ENCODE measurements at places on chromosomes 3 and 15.

- DNase-seq, result no peak
Measured at GRCh38 chr3:174777813-174778212, 81.3 kb upstream of the NAALADL2 start.

- DNase-seq, result no peak
Measured at GRCh38 chr15:65354835-65355172, 23.0 kb downstream of the IGDCC3 start.

DNA sequence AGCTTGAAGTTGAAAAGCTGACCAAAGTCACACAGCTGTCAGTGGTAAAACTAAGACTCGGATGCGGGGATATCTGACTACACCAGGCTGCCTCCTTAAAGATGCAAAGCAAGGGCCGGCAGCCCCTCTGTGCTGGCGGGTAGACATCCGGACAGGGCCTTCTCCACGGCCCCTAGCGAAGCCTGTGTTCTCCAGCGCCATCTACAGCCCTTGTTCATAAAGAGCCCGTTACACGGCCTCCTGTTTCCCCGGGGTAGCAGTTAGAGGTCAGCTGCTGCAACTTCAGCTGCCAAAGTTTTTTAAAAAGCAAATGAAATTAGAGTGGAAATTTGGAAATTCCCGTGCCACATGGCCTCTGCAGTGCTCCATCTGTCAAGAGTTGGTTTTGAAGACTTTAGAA, 383.0 kb downstream of the TBL1XR1 start:
- DNase-seq, result no peak

DNA sequence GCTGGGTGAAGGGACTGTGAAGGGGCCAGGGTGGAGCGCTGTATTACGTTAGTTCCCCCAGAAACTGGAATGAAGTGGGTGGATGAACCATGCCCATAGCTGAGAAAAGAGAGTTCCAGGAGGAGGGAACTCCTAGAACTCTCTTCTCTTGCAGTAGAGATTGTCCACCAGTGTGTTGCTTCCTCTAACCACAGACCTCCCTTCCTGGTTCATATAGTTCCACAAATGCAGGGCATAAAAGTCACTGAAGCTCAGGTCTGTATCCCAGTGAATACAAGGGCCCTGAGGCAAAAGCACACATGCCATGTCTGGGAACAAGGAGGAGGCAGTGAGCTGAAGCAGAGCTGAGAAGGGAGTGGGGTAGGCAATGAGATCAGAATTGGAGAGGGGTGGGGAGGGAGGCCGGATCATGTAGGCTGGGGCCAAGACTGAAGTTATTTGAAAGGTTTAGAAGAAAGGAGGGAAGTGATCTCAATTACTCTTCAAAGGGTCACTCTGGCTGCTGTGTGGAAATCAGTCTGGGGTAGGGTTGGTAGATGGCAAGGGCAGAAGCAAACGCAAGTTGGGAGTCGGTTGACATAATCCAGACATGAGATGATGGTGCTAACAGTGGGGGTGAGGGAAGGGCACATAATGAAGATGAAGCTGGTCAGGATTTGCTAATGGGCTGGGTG, 6.5 kb downstream of the A4GNT start:
- no peak for DNase-seq

GRCh38 chr15:60493166-60493565, 14.2 kb upstream of the ICE2 start:
- DNase-seq, result no peak

- DNase-seq, result no peak
Measured at GRCh38 chr3:3631114-3631513, 168.1 kb upstream of the LRRN1 start.

DNA sequence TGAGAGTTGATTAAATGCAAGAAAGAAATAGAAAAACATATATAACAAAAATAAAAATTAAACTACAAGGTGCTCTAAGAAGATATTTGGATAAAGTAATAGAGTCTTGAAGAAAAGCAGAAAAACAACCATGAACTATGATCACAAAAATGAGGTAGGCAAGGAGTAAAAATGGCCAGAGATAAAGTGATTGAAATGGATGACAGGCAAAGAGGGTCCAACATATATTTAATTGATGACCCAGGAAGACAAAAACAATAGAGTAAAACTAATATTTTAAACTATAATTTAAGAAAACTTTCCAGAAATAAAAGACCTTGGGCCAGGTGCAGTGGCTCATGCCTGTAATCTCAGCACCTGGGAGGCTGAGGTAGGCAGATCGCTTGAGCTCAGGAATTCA, 22.1 kb upstream of the WDR49 start:
- no peak for DNase-seq

DNA sequence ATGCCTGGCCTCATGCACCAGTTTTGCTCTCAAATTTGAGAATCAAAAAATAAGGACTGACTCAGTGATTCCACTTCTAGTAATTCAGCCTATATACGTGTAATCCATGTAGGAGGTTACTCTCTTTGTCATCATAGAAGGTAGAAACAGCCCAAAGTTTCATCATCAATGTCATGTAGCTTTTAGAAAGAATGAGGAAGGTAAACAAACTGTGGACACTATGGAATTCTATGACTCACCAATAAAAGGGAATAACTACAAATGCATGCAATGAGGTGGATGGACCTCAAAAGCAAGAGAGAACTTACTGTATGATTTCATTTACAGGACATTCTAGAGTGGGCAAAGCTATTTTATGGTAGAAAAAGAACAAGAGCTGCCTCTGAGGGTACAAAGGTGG, 93.2 kb upstream of the LRIG1 start:
- DNase-seq, result no peak

DNA sequence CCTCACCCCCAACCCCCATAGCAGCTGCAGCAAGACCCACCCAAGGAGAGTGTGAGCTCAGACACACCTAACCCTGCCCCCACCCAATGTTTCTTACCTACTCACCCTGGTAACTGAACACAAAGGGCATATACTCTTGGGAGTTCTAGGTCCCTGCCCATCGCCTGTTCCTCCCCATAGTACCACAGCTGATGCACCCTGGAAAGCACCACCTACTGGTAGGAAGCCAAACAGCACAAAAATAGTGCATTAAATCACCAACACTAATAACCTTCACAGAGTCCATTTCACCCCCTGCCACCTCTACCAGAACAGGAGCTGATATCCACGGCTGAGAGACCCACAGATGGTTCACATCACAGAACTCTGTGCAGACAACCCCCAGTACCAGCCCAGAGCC, 245.2 kb downstream of the EFHB start:
- no peak for DNase-seq

GRCh38 chr3:37491776-37492175, 317.4 kb upstream of the LRRFIP2 start:
- no peak for DNase-seq

DNA sequence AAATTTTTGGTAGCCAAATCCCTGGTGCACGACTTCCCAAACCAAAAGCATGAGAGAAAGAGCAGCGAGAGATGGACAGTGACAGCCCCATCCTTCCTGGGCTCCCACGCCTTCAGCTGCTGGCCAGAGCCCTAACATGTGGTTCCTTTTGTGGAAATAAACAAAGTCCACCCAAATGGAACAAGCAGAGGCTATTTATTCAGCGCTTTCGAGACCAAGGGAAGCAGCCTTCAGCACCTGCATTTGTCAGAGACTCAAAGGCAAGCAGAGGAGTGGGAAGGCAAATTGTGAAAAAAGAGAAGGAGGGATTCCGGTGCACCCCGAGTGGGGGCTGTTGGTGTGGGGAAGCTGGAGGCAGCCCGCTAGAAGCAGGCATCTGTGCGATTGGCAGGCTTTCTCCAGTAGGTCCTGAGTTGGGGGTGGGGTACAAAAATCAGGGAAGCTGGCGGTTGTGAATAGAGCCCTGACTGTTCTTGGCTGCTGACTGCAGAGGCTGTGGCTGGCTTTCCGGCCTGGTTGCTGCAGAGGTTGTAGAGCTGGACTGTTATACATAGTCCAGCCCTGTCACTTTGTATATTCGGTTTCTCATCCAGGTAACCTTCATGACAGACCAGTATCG, 427.2 kb downstream of the OCA2 start:
- DNase-seq, result no peak

GRCh38 chr3:194810076-194810475, 124.4 kb downstream of the FAM43A start:
- DNase-seq, result no peak

GRCh38 chr15:90402223-90402622, 14.2 kb downstream of the IQGAP1 start:
- no peak for DNase-seq

DNA sequence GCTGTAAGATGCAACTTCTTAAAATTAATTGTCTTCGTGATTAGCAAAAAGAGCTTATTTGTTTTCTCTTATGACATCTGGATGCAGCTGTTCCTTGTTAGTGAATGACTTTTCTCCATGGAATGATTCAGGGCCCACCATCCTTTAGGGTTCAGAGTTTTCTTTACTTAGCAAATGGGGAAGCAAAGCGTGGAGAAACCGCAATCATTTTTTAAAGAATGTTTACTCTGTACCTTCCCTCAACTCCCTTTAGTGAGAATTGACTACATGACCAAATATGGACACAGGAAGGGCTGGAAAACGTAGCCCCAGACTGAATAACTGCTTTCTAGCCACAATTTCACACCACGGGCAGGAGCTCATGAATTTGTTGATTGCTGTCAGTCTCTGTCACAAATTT, 130.1 kb downstream of the EDEM1 start:
- DNase-seq, result no peak

DNA sequence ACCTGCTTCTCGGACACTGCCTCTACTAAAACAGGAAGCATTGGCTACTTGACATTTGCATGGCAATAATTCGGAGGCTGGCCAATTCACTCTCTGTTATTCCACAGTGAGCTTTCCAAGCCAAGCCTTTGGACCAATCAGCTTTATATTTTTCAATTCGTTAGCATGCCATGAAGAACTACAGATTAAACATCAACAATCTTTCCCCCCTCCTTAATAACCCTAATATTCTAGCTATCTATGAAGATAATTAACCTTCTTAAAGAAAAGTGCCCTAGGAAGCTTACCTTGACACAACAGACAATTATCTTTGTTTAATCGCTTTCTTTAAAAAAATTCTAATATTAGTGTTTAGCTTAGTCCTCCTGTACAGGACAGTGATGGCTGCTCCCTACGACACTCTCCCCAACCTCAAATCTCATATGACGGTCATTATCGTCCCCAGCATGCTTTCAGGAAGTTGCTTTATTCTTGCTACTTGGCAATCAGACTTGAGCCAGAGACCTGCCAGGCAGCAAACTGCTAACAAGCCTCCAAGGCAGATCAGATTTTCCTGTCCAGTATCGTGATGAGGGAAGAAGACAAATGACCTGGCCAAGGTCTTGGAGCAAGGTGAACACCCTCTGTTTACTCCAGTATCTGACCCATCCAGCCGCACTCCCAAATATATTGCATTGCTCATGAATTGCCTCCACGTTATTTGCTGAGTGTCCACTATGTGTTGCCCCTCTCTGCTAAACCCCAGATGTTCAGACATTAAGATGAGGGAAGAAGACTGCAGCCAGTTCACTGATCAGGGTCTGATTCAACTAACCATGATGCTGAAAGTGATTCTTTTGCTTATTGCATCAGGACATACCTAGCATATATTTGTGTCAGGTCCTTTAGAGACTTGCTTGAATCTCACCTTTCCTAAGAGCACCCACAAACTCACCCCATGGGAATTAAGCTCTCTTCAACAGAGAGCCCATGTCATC, 68.1 kb upstream of the LPP start:
- no peak for DNase-seq

GRCh38 chr3:53750253-53751210, 95.7 kb downstream of the CHDH start:
- DNase-seq, result no peak

DNA sequence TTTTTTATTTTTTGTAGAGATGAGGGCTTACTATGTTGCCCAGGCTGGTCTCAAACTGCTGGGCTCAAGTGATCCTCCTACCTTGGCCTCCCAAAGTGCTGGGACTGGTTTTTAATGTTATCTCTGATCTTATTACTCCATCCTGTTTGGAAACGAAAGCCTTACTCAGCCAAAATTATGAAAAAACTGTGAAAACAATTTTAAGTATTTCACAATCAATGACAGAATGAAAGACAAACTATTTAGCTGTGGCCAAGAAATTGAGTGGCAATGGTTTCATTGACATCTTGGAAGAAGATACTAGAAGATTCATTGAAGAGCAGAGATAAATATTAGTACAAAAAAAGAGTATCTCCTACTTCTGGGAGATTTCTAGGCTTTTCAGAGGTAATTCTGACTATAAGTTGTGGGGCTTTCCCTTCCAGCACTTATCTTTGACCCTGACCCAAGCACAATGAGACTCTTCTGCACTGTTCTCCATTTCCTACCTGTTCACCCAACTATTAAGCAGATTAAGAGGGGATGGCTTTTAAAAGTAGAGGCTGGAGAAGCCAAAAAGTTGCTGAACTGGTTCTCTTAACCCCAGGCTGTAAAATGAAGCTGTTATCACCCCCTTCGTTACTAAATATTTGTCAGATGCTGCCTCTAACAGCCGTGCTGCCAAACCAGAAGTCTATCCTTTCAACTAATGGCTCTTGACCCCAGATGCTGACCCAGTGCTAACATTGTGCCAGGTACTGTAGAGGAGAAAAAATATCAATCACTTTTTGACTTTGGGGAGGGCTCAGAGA, 14.2 kb upstream of the SLC25A36 start:
- no peak for DNase-seq

GRCh38 chr3:58555203-58555602, 18.2 kb upstream of the ACOX2 start:
- no peak for DNase-seq

DNA sequence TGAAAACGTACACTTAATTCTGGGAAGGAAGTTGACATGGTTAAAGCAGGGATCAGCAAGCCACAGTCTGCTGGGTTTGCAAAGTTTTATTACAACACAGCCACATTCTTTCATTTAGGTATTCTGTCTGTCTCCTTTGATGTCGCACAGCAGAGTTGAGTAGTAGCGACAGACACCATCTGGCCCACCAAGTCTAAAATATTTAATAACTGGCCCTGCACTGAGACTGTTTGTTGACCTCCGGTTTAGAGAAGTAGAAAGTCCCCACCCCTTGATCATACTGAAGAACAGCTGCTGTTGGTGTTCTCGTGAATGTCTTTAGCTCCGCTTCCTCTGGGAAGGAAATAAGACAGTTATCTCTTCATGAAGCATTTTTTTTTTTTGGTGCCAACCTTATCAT, 66.2 kb downstream of the MCTP2 start:
- no peak for DNase-seq

GRCh38 chr3:175383371-175383770, 524.2 kb downstream of the NAALADL2 start:
- DNase-seq, result no peak

DNA sequence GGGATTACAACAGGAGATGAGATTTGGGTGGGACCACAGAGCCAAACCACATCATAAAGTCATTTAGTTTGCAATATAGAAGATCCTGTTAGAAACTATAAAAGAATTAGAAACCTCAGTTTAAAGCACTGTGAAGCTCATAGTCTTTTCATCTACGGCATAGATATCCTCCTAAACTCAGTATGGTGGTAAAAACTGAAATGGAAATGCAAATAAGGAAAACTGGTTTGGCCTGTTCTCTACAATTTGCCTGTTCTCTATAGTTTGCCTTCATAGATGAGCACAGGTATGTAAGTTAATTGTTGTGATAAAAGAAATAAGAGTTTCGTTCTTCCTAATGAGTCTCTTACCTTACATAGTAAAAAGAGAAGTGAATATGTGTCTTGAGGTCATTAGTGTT, 331.6 kb upstream of the ARL6 start:
- no peak for DNase-seq

Measured in stimulated activated CD8-positive, alpha-beta memory T cell treated with anti-CD3 and anti-CD28 coated beads, Interleukin-4, amount 100 ng/mL, for 24 hours (primary cell).